DMS 273 treated with DMSO at 0.1 percent for 48 hours (cell line): ENCODE measurements at places on chromosomes 5 and 9.

DNA sequence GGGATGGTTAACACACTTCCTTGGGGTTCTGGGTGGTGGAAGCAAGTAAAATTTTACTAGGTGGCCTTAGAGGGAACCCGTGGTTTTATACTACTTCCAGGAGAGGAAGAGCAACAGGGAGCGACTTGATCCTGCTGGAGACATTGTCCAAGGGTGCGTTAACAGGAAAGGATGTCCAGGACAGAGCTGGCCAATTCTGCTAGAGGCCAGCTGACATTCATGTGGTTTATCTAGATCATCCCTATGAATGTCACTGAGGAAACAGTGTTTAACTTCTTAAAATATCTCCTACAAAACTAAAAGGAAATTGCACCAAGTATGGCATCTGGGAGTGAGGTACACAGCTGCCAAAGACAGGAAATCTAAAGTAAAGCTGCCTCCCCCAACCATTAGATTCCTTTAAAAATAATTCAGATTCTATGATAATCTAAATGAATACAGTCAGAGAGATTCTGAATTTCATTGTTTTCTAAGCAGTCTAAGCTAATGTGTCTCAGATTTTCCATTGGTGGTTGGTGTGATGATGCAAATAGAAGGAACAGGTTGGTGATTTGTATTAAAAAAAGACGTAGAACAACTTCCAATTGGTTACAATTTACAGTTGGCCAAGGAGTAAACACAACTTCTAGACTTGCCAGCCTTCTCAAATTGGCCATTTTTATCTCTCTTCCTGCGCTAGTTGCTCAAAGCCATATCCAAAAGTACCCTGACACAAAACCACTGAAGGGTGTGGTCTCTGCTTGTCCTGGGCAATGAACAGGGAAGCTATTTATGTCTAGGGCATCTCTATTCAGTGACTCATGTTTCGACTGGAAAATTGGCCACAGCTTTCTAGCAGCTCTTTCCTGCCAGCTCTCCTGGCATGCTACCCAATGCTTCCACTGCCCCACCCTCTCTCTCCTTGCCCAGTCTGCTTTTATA, 574.7 kb upstream of the MEF2C start:
- no peak for DNase-seq

GRCh38 chr5:6712142-6712576, 1.1 kb upstream of the TENT4A start:
- DNase-seq: peak; percentile 12

- DNase-seq: no peak
These were observed 10.6 kb downstream of the CDC42SE2 start for GRCh38 chr5:131274326-131275063.

GRCh38 chr9:90613502-90613901, 29.1 kb downstream of the DIRAS2 start:
- DNase-seq: no peak

- no peak for DNase-seq
These were observed 159.0 kb downstream of the COL23A1 start for GRCh38 chr5:178431063-178431781.

DNA sequence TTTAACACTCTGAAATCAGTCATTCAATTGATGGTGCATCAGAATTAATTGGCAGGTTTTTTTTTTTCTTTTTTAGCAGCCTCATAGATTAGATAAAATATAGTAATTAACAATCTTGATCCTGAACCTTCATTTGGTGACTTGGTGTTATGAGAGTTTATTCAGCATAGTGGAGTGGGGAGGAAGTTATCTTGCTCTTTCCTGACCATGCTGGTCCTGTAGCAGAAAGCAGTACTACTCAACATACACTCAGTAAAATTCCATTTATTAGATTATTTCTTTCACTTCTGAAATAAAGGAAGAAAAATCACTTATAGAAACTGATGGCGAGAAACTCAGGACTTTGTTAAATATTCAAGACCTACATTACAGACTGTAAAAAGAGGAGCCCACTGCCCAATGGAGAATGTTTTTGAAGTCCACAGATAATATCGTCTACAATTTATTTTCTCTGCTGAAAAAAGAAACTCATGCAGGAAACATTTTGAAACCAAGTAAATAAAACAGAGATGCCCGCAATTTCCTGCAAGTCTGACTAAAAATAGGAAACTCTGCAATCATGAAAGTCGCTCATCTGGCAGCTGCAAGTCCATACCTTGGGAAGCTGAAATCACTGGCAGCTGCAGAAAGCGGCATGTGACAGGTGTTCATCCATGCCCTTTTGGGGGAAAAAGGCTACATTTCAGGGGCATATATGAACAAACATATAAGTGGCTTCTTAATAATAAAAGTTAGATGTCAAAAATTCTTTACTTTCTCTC, 233.2 kb upstream of the RFX3 start:
- DNase-seq: no peak

DNA sequence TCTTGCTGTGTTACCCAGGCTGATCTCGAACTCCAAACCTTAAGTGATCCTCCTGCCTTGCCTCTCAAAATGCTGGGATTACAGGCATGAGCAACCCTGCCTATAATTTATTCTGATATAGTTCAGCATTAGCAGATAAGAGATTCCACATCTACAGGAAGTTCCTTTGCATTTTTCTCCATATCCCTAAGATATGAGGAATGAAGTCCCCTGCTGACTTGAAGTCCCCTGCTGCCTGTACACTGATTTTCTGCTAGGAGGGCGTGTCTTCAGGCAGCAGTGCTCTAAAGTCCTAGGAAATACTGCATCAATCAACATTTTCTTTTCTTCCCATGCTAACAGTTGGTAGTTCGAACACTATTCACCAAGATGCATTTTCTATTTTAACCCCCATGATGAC, 105.8 kb downstream of the ARHGAP26 start:
- no peak for DNase-seq

DNA sequence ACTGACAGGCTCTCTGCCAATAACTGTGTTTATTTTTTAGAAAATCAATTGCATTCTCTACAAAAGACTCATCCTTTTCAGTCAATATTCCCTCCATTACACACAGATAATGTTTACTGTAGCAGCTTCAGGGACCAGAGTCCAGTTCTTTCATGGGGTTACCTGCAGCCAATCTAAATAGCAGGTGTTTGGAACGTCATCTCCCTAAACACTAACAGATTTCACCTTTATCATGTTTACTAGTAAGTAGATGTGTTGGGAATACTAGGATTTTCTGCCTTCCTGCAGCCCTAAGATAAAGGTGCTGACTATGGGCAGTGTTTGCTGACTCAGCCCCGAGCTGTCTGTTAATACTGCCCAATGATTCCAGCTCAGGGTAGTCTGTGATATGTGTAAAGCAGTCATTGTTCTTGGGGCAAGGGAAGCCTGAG, 447.0 kb downstream of the KIF4B start:
- DNase-seq: no peak

DNA sequence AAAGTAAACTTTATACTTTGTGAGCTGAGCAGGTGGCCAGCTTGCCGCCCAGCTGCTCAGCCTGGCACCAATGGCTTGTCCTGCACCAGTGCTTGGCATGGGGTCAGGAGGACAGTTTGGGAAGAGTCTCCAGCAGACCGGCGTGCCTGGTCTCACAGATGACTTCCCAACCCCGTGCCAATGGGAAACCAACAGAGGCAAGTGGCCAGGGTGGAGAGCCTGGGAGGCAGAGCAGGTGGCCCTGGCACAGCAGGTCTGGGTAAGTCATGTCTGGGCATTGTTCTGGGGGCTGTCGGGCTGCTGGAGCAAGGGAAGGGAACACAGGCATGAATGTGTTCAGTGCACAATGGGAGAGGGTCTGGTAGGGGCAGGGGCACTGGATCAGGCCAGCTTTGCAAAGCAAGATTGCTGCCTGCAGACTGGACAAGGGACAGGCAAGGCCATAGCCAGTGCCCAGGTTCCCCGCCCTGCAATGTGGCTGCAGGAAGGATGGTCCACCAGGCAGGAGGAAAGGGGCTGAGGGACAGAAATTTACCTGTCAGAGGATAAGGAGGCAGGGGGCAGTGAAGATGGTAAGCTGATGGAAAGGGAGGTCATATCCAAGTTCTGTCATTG, 76.2 kb upstream of the ALDH1B1 start:
- no peak for DNase-seq

DNA sequence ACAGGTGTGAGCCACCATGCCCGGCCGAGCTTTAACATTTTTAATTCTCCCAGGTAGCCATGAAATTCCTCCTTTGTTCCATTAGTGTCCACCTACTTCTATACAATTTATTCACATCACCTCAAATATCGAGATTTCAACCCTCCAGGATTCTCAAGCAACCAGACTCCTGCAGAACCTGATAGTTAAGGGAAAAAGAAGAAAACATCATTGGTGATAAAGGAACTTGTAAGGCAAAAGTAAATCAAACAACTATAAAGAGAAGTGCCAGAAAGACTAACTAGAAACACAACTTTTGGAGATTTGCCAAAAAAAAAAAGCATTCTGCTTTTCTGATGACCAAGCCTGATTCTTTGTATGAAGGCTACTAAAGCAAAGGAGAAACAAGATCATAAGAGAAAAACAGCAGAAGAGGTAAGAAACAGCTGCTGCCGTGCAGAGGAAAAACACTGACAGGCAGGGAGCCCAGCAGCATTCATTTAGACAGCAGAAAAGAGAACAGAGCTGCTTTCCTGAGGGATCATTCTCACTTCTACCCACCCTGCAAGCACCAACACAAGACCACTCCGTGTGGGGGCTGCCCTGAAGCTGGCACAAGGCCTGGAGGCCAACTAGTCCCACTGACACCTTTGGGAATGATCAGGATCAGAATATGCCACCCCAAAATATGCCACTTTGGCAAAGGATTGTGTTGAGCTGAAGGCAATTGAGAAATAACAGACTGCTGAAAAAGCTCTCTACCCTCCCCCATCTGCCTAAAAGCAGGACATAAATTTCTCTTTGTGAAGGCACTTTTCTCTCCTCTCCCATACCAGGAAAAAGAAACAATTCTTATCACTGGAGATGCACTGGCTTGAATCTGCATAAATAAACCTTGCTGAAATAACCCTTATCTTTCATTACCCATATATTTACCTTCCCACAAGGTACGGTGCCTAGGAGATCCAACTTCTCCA, 75.1 kb downstream of the ALDH7A1 start:
- no peak for DNase-seq

GRCh38 chr9:38443597-38443996, 19.3 kb upstream of the IGFBPL1 start:
- DNase-seq: no peak
